ENCODE measurements at places on chromosomes 4 and X.

- DNase-seq: peak; percentile 75
These were observed 334.5 kb upstream of the SLC7A11 start for GRCh38 chr4:138576684-138577083.

DNA sequence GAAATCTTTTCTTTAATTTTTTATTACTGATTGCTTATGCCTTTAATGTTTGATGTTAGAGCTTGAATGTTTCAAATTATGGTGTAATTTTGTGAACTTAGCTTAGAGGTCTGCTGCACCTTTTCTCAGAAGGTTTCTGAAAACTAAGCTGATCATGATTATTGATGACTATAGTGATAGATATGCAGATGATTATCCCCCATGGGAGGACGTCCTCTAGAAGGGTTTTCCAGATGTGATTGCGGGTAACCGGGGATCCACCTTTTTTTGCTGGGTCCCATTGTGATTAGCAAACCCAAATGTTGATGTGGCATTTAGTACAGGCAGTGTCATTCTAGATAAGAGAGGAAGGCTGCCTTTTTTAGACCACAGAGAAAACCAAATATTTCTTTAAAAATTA is 272.9 kb downstream of the FBXO8 start:
- no peak for DNase-seq

- DNase-seq: peak; percentile 82
These were observed 13.6 kb downstream of the EXOC1 start for GRCh38 chr4:55866973-55867574.

DNA sequence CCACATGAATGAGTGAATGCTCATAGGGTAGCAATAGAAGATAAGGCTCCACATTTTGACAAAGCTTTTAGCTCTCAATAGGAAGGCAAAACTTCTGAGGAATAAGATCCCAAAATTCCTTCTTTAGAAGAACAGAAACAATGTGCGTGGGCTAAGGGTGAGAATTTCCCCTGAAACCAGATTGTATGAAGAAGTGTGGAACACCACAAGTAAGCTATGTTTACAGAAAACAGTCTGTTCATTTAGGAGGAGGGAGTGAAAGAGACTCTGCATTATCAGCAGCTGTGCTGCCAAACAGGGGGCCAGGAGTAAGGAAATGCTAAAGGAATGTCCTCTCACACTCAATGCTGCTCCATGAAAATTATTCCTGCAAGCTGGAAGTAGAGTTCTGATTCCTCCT is 851.6 kb downstream of the CENPC start:
- DNase-seq: peak; percentile 11
